ENCODE measurements at places on chromosomes 3 and 15.

DNA sequence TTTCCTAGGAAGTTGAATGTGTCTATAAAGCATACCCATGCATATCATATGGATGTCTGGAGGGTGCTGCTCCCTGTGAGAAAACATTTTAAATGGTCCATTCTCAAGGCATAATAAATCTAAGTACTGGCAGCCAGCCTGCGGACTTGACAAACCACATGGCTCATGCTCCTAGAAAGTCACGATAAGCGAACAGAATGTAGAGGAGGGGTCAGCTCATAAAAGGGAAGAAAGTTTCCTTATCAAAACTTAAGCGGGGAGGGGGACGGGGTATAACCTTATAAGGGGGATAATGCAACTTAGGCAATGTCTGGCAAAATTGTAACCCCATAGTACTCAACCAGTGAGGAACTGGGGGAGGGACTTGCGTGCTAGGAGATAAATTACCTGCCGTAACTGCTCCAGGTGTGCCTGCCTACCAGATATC is 159.8 kb upstream of the LMCD1 start:
- no peak for DNase-seq

DNA sequence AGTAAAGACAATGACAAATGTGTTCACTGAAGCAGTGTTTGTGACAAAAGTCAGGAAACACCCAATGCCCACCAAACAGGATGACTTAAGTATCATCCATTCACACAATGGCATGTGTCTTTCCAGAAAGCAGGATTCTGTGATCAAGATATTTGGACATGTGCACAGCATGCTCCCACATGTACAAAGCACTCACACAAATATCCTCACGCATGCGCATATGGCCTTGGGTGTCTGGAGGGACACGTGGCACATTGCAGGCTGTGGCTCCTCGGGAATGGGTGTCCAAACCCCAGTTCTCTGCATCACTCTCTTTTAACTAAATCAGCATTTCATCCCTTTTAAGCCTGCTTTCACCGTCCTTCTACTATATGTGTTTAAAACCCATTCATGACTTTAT is 130.5 kb downstream of the KLF13 start:
- DNase-seq: no peak

- DNase-seq: no peak
Observed at GRCh38 chr3:26712211-26713026, 89.8 kb downstream of the LRRC3B start.

DNA sequence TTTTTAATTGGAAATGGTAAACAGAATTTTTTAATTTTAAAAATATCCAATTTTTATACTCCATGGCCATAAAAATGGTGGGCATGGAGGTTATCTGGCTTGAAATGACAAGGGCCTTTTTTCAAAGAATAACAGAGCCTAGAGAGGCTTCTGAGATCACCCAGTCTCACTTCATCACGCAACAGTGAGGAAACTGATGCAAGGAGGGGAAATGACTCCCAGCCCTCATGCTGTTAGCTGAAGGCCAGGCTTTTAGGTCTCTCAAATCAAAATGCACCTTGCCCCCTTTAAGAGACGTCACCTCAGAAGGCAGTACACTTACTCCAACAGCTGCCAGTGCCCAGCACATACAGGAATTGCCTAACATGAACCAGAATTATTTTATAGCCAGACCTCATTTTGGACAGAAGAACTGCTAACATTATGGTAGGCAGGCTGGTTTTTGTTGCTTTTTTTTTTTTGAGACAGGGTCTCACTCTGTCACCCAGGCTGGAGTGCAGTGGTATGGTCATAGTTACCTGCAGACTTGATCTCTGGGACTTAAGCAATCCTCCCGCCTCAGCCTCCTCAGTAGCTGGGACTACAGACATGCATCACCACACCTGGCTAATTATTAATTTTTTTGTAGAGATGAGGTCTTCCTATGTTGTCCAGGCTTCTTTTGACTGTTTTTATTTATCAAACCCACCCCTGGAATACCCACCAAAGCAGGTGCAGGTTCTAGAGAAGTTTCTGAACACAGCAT is 9.1 kb downstream of the RAB43 start:
- no peak for DNase-seq

DNA sequence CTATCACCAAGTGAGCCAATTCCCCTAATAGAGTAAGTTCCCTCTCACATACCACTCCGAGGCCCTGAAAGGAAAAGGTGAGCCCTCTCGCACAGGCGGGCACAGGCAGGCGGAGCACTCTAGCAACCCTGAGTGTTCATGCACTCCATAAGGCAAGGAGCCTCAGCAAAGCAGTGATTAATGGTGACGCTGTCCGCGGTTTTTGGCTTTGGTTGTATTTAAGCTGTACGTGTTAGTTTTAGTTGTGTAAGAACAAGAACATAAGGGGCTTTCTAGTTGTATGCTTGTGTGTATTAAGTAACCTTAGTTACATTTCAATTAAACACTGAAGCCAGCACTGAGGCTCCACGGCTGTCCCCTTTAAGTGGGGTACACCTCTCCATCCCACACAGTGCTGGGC is 33.1 kb downstream of the KLHL25 start:
- DNase-seq: no peak

DNA sequence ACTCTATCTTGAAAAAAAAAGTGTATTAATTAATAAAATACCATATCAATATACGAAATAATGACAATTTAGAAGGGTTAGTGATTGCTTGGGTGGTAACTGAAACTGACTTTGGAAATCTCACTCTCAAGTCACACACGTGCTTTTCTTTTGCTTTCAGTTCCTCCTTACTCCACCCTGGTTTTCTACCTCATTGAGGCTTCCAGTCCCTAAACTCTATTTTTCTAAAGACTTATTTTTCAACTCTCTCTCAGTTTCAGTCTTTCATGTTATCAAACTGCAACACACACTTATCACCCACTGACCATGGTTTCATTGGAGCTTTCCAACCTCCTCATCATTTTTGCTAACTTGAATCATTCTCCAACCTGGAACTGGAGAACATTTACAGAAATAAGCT is 23.5 kb downstream of the IL12A start:
- DNase-seq: no peak

DNA sequence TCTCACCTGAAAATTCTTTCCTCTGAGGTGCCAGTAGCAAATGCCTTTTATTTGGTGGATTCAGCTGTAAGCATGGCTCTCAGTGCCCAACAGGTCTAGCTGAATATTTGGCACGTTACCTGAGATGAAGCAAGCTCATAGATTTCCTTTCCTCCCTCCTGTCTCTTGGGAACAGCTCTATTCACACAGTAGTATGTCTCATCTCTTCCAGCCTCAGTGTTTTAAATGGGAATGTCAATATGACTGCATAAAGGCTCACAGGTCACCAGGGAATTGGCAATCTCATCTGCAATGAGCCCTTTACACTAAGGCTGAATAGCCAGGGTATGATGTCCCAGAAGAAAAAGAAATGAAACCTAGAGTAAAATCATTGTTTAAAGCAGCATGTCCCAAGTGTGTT is 733.5 kb downstream of the NTRK3 start:
- no peak for DNase-seq

DNA sequence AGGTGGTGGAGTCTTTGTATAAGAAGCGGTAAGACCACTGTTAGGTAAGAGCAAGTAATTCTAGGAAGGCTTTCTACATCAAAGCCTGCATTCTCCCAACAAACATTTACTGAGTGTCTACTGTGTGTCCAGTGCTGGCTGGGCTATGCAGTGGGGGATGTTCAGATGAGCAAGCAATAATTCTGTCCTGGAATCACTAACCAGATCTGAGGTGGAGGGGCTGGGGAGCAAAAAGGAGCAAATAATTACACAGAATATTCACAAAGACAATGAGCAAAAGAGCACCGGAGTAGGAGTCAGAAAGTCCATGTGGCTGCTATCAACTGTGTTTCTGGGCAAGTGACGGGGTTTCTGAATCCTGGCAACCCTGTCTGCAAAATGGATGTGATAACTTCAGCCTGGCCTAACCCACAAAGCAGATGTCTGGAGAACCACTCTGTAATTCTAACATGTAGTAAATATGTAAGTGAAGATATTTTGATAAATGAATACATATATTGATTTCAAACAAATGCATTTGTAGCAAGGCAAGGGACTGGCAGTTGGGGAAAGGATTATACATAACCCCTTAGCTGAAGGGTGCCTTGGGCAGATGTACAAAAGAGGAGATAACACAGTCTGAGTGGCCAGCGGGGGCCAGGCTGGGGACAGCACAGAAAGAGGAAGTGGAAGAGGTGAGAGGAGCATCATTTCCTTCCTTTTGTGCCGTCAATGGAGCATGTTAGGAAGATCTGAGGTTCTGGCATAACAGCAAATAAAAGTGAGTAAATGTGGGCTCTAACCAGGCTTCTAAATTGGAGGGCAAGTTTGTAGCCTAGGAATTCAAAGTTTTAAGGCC is 28.8 kb downstream of the CYP8B1 start:
- DNase-seq: no peak

- DNase-seq: no peak
Observed at GRCh38 chr15:83999396-84000135, 236.0 kb upstream of the GOLGA6L4 start.

- no peak for DNase-seq
Observed at GRCh38 chr3:183018421-183019192, 38.3 kb upstream of the DCUN1D1 start.

DNA sequence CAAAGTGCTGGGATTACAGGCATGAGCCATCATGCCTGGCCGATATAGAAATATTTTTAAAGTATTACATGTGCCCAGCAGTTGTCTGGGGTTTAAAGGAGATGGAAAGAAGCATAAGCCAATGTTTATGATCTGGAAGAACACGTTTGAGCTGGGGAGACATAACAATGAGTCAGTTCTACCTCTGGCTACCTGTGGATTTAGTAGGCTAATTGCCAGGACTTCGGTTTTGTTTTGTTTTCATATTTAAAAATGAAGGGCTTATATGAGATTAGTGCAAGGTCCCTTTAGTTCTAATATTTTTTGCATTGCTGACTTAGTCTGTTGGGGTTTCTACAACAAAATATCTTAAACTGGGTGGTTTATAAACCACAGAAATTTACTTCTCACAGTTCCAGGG is 22.9 kb upstream of the TNFSF10 start:
- DNase-seq: no peak
